Occipital lobe (tissue), 3 donors: ENCODE measurements at places on chromosomes 2 and 18. TPM values are rescaled to one million over a fixed set of nuclear protein-coding genes. Genes with fewer than 3 reads are reported as not detected.

Gene RGPD8
- total RNA-seq, result 39.3 TPM

Gene INHBB
- total RNA-seq, result 5.0 TPM

Gene ZC3H15
- 79.7 TPM for total RNA-seq

Gene NAT8
- total RNA-seq, result not detected

Gene FOXD4L1
- 0.31 TPM for total RNA-seq

Gene DLX1
- total RNA-seq, result 21.4 TPM

Gene RETSAT
- total RNA-seq, result 14.5 TPM

Gene ABCG5
- under 0.01 TPM for total RNA-seq

Gene RUFY4
- total RNA-seq, result 0.78 TPM

Gene RAB17
- total RNA-seq, result 0.16 TPM

Gene SATB2
- 532 TPM for total RNA-seq

Gene PTPRM
- total RNA-seq, result 45.4 TPM

Gene CHRNG
- 0.16 TPM for total RNA-seq
